Lower leg skin (tissue), 4 donors: ENCODE measurements at places on chromosomes 1 and 21.
A peak's percentile ranks its signal among the peaks of the same experiment; 100 is the strongest.

- DNase-seq, result no peak
Measured at GRCh38 chr1:3541465-3541864, 69.8 kb downstream of the MEGF6 start.

DNA sequence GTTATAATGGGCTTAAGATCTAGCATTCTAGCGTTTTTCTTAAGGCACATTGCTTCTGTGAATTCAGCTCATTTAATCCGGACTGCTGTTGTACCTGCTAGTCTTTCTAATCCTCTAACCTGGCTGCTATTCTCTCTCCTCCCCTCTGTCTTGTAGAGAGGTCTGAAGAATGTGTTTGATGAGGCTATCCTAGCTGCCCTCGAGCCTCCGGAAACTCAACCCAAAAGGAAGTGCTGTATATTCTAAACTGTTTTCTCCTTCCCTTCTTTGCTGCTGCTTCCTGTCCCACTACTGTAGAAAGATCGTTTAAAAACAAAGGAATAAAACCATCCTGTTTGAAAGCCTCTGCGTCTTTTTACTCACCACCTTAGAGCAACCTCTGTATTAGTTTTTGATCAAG is 37.3 kb downstream of the CDC42 start:
- no peak for DNase-seq

DNA sequence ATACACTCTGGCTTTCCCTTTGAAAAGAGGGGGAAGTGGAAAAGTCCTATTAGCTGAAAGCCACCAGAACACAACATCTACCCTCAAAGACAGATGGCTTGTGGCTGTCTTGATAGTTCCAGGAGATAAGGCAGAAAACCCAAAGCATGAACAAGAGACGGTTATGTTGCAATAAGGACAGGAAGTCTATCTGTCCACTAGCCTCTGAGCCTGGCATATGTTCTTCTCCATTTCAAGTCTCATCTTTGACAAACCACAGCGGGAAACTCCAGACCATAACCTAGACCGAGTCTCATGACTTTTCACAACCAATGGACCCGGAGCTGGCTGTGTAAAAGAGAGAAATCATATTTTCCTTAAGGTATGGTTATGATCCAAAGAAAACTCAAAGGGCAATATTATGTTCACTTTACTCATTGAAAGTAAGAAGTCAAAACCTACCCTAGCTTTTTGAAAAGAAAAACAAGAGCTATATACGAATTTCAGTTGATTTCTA is 33.8 kb downstream of the DUSP10 start:
- no peak for DNase-seq

DNA sequence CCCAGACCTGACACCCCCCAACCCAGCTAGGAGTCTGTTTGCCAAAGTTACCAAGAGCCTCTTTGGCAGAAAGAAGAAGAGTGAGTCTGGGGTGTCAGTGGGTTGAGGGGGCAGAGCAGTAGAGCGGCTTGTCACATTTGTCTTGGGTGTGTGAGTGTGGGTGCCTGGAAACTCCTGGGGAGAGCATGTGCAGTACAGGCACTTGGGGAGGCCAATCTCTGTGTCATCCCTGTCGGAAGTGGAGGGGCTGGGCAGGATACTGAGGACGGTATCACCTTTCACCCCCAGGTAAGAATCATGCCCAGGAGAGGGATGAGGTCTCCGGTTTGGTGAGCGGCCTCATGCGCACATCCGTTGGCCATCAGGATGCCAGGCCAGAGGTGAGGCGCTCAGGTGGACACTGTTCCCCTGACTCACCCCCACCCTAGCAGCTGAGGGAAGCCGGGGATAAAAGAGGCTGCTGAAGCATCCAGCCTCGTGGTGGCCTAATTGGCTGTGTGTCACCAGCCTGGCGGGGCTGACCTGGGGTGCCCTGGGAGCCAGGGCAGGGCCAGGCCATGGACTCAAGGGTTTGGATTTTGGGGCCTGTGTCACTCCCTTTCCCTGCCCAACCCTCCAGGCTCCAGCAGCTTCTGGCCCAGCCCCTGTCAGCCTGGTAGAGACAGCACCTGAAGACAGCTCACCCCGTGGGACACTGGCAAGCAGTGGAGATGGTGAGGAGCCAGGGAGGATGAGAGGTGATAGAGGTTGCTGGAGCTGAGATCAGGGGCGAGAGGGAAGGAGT is 3.3 kb downstream of the PLK3 start:
- DNase-seq, result peak; percentile 83

DNA sequence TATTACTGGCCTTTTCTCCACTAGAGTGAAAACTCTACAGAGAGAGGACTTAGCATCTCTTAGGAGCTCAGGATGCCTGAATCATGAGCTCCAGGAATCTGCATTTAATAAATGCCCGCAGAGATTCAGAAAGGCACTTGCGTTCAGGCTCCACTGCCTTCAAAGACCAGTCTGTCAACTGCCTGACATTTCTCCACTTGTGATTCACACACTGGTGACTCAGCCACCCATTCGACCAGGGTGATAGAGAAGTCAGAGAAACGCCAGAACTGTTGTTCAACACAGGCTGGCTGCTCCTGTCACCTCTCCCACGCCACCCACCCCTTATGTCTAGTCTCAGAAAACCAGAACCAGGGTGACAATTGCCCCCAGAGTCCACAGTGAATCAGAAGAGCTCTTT is 26.9 kb upstream of the LBR start:
- DNase-seq, result no peak

DNA sequence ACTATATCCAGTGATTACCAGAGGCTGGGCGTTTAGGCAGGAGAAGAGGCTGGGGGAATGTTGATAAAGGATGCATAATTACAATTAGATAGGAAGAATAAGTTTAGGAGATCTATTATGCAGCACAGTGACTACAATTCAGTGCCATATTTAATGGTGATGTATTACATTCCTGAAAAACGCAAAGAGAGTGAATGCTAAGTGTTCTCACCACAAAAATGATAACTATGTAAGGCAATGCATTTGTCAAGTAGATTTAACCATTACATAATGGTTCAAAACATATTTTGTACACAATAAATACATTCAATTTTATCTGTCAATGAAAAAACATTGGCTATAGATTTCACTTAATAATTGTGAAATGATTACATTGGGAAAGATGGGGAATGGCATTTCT is 548.9 kb downstream of the NUF2 start:
- no peak for DNase-seq

- no peak for DNase-seq
Measured at GRCh38 chr1:233102341-233102740, 151.9 kb downstream of the NTPCR start.

DNA sequence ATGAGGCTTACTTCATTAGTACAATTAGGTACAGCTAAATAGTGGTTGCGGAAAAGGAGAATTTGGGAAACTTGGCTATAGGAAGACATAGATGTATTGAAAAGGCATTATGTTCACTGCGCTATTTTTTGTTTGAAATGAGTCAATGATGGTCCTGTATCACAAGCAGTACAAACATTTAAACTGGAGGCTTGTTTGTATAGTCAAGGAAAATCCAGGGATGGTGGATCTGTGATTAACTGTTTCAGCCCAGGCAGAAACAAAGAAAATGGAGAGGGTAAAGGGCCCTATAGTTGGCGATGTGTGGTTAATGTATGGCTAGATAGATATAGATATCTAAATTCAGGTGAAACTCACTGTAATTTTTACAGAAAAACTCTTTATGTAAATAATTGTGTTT is 79.9 kb downstream of the CLIC4 start:
- DNase-seq, result no peak

DNA sequence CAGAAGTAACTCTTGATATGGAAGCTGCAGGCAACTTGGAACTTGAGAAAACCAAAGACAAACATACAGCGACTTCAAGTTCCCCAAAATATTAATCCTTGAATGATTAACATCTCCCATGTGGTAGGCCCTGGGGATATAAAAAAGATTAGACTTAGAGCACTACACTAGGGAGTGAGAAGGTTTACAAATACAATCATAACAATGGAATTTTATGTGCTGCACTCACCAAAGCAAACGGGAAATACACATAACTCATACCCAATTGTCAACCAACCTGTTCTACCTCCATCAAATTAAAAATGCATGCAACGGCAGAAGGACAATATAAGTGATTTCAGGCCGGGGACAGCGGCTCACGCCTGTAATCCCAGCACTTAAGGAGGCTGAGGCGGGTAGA is 3.7 kb downstream of the SMYD3 start:
- no peak for DNase-seq

DNA sequence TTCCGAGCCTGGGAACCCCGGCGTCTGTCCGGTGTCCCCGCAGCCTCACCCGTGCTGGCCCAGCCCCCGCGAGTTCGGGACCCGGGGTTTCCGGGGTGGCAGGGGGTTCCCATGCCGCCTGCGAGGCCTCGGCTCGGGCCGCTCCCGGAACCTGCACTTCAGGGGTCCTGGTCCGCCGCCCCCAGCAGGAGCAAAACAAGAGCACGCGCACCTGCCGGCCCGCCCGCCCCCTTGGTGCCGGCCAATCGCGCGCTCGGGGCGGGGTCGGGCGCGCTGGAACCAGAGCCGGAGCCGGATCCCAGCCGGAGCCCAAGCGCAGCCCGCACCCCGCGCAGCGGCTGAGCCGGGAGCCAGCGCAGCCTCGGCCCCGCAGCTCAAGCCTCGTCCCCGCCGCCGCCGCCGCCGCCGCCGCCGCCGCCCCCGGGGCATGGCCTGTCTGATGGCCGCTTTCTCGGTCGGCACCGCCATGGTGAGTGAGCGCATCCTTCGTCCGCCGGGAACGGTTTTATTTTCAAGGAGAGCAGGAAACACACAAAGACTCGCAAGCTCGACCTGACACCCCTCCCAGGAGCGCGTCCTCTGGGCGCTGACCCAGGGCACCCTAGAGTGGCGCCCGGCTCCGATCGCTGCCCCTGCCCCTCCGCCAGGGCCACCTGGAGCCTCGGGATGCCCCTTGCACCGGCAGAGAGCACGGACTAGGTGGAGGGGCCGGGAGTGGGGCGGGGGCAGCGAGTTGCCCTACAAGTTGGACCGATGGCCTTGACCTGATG is at the start of gene ABCG1:
ABCG1 (plus strand) TSS at position 305 of the 770 bp plus-strand sequence; CDS start at position 428, 123 bp downstream.
- DNase-seq, result no peak

- DNase-seq, result no peak
Measured at GRCh38 chr1:209456878-209457277, 126.6 kb upstream of the CAMK1G start.

- no peak for DNase-seq
Measured at GRCh38 chr1:96211202-96211601, 510.4 kb upstream of the PTBP2 start.

- peak; percentile 93 for DNase-seq
Measured at GRCh38 chr1:19390901-19391595, 78.9 kb downstream of the SLC66A1 start.

DNA sequence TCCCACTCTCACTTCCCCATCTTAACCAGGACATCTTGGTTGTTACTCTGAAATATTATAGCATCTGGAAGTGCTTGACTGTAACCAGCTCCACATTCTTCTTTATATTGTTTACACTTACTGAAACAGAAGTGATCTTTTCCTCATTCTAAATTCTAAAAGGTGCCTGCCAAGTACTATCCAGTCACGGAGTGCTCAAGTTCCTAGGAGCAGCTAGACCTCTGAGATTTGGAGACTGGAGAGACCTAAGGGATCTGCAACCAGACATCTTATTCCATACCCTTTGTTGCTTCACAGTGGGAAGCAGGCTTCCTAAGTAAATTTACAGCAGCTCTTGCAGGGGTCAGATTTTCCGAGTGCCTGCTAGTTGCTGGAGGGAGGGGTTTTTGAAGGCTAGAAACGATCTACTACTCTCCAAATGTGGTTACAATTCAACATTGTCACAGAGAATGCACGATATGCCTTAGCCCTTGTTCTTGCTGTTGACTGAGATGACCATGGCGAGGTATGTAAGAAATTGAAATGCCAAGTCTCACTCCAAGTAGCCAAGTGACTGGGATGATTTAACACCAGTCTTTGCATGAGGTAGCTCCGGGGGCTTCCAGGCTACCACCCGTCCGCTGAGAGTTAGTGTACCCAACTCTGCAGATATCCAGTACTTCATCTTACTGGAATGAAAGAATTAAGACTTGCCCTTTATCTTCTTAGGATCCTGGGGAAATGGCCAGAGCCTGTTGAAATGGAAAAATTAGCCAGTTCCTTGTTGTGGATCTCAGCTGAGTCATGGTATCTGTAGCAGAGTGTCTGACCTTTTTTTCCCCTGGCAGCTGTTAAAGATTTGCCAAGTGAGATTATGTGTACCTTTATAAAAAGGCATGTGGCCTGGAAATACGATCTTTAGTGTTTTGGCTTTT is 150.8 kb downstream of the MAST2 start:
- DNase-seq, result no peak

GRCh38 chr1:168774241-168774640 is 45.2 kb upstream of the DPT start:
- no peak for DNase-seq

- peak; percentile 86 for DNase-seq
Measured at GRCh38 chr1:173477286-173478093, at the start of gene PRDX6. Gene PRDX6, plus strand, starts transcription at chr1:173477335. Its CDS starts 63 bp downstream, at chr1:173477398.

- DNase-seq, result no peak
Measured at GRCh38 chr1:200115532-200115931, 88.0 kb downstream of the NR5A2 start.

DNA sequence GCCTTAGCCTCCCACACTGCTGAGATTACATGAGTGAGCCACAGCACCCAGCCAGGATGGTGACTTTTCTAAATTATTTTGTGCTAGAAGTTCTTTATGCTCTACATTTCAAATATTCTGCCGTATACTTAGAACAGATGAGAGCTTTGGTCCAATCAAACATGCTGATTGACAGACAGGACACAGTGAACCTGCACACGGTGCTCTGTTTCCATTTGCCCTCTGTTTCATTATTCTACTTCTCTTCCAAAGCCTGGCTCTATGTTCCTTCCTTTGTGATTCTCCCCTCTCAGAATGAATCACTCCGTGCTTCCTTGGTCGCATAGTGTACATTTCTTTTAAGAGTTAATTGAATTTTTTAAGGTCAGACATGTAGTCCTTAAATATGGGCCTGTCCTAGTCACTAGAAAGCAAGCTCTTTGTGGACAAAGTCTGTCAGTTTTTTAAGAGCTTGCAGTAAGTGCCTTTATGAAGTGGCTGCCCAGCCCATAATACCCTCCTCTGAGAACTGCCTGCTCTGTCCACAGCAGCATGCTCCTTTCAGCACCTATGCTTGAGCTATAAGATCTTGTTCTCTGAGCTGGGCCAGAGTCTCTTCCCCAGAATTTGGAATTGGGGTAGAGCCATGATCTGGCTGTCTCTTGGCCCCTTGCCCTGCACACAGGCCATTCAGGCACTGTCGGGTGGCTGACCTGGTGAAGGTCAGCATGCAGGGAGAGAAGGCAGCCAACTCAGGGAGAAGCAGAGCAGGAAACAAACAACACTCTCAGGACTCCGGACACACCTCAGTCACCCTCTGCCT is 66.8 kb upstream of the SLC44A3 start:
- DNase-seq, result no peak
